Activated naive CD4-positive, alpha-beta T cell treated with anti-CD3 and anti-CD28 coated beads for 36 hours (primary cell): ENCODE measurements at places on chromosomes 2 and 18. TPM values are rescaled to one million over a fixed set of nuclear protein-coding genes. Genes with fewer than 3 reads are reported as not detected.

DNA sequence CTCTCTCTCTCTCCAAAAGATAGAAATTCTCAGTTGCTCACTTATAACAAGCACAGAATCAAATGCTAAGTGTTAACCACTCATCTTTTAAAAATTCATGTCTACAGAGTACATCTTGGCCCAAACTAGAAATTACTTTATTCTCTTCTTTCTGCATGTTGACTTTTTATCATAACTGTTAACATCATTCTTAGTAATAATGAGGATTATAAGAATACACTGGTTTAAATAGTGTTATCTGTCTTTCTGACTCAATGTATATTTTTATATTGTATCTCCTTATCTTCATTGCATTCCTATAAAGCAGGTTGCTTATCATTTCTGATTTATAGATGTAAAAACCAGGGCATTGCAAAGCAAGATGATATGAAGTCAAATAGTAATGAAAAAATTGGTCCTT lies 17.8 kb upstream of the KLF7 start:
- H3K27ac ChIP-seq = no peak overlapping the region
- DNase-seq = no peak
- H3K27me3 ChIP-seq = no peaks in the 10 kb centered on the region
- no peak overlapping the region for H3K4me3 ChIP-seq
- H3K36me3 ChIP-seq = peaks cover 1% of the 10 kb centered on the region

GRCh38 chr18:8816816-8817215 lies 111.5 kb downstream of the MTCL1 start:
- H3K27ac ChIP-seq = no peak overlapping the region
- H3K4me1 ChIP-seq = no peaks in the 10 kb centered on the region
- no peak for DNase-seq
- H3K27me3 ChIP-seq = no peaks in the 10 kb centered on the region

GRCh38 chr2:162123806-162124758 lies 28.0 kb downstream of the GCG start:
- DNase-seq = no peak
- H3K27ac ChIP-seq = no peak overlapping the region
- H3K27me3 ChIP-seq = no peaks in the 10 kb centered on the region
- no peaks in the 10 kb centered on the region for H3K36me3 ChIP-seq
- peaks cover 3% of the 10 kb centered on the region for H3K4me1 ChIP-seq

- H3K27ac ChIP-seq = no peak overlapping the region
- H3K27me3 ChIP-seq = peaks cover 1% of the 10 kb centered on the region
- no peaks in the 10 kb centered on the region for H3K4me1 ChIP-seq
- no peak for DNase-seq
These were observed 227.8 kb upstream of the RBMS1 start for GRCh38 chr2:160721089-160722040.

DNA sequence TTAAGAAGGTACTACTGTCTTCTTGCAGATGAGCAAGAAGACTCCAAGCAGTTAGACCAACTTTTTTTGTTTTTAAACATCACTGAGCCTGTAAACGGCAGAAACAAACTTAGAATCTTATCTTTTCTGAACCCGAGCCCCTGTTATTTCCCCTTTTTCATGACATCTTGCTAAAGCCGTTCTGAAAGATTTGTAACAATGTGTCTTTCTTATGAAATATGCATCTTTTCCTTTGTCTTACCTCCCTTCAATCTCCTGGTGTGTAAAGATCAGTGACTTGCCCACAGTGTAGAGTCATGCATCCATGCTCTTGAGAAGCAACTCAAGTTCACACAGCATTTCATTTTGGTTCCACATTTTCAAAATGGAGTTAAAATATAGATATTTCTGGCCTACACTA lies 288.8 kb upstream of the CELF4 start:
- no peaks in the 10 kb centered on the region for H3K4me1 ChIP-seq
- no peak overlapping the region for H3K27ac ChIP-seq
- no peak for DNase-seq
- no peaks in the 10 kb centered on the region for H3K27me3 ChIP-seq

- H3K36me3 ChIP-seq = peaks cover 59% of the 10 kb centered on the region
- no peaks in the 10 kb centered on the region for H3K27me3 ChIP-seq
- DNase-seq = no peak
- no peak overlapping the region for H3K27ac ChIP-seq
- peaks cover 15% of the 10 kb centered on the region for H3K4me1 ChIP-seq
These were observed 4.3 kb downstream of the DBI start for GRCh38 chr2:119371111-119371510.

- no peaks in the 10 kb centered on the region for H3K27me3 ChIP-seq
- no peaks in the 10 kb centered on the region for H3K36me3 ChIP-seq
- H3K27ac ChIP-seq = no peak overlapping the region
- peak; percentile 56 for DNase-seq
- peaks cover 11% of the 10 kb centered on the region for H3K4me1 ChIP-seq
These were observed 37.7 kb downstream of the TGFA start for GRCh38 chr2:70515938-70516337.

DNA sequence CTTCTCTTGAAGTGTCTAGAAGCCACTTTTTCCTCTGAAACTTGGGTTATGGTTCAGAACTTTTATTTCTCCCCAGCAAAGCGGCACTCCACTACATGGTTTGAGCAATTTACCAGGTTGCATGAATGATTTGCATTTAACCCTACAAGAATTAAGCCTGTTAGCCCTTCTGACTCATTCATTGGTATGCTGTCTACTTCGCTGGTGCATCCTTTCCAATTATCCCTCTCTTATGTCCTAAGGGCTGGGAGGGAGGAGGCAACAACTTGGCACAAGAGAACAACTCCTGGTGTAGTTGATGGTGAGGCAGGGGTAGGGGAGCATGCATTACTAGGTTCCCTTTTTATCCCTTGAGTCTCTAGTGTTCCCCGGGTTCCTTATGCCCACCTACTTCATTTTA lies 293.4 kb upstream of the MEX3C start:
- H3K27ac ChIP-seq = no peak overlapping the region
- no peaks in the 10 kb centered on the region for H3K36me3 ChIP-seq
- peaks cover 3% of the 10 kb centered on the region for H3K27me3 ChIP-seq
- DNase-seq = no peak
- H3K4me3 ChIP-seq = no peak overlapping the region

- no peaks in the 10 kb centered on the region for H3K4me1 ChIP-seq
- no peaks in the 10 kb centered on the region for H3K27me3 ChIP-seq
- H3K36me3 ChIP-seq = no peaks in the 10 kb centered on the region
- no peak overlapping the region for H3K27ac ChIP-seq
These were observed 289.2 kb upstream of the CCDC68 start for GRCh38 chr18:55248495-55248894.

- H3K4me1 ChIP-seq = no peaks in the 10 kb centered on the region
- peaks cover 10% of the 10 kb centered on the region for H3K27me3 ChIP-seq
- no peak for DNase-seq
- H3K4me3 ChIP-seq = no peak overlapping the region
- no peak overlapping the region for H3K27ac ChIP-seq
These were observed 19.3 kb upstream of the RBBP8 start for GRCh38 chr18:22913861-22914260.

- no peaks in the 10 kb centered on the region for H3K27me3 ChIP-seq
- peaks cover 19% of the 10 kb centered on the region for H3K36me3 ChIP-seq
- peak overlapping the region; percentile 68 for H3K4me3 ChIP-seq
These were observed 46.9 kb downstream of the DNMT3A start for GRCh38 chr2:25294573-25295462.

GRCh38 chr18:27848336-27848735 lies 328.6 kb downstream of the CDH2 start:
- H3K4me1 ChIP-seq = no peaks in the 10 kb centered on the region
- H3K4me3 ChIP-seq = no peak overlapping the region
- DNase-seq = no peak
- no peaks in the 10 kb centered on the region for H3K27me3 ChIP-seq
- H3K36me3 ChIP-seq = no peaks in the 10 kb centered on the region

- H3K4me1 ChIP-seq = no peaks in the 10 kb centered on the region
- H3K36me3 ChIP-seq = no peaks in the 10 kb centered on the region
- H3K27ac ChIP-seq = no peak overlapping the region
- no peaks in the 10 kb centered on the region for H3K27me3 ChIP-seq
- no peak overlapping the region for H3K4me3 ChIP-seq
These were observed 358.9 kb downstream of the ARL6IP6 start for GRCh38 chr2:153077311-153077710.

DNA sequence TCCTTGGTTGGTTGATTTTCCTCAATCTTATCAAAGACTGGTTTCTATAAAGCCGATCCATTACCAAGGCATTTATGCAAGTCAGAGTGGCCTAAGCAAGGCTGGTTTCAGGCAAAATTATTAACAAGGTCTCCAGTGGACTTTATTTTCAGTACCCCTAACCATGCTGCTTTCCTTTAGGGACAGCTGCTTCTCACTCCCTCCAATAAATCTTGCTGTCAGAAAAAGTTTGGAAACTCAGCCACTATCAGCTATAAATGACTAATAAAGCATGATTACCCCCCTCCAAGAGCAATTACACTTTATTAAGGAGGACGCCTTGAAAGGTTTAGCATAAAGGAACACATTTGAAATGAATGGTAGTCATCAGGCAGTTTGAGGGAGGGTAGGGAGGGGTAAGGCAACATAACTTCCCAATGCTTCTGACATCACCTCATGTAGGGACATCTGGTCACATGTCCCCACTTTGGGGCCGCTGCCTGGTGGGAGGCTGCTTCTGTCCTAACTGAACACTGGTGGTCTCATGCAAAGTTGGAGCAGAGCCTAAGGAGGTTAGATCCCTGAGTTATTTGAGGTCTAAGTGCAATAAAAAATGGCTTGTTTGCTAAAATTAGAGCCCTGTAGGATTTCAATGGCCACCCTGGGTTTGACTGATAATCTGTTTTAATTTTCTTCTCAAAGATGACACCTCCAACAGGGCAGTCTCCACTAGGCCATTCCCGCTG lies 58.0 kb upstream of the TMEM178A start:
- no peak for DNase-seq
- no peak overlapping the region for H3K4me3 ChIP-seq
- no peaks in the 10 kb centered on the region for H3K4me1 ChIP-seq
- H3K27ac ChIP-seq = no peak overlapping the region
- no peaks in the 10 kb centered on the region for H3K36me3 ChIP-seq

GRCh38 chr2:42008241-42008921 lies 39.4 kb upstream of the PKDCC start:
- peaks cover 10% of the 10 kb centered on the region for H3K4me1 ChIP-seq
- no peak overlapping the region for H3K4me3 ChIP-seq
- no peak overlapping the region for H3K27ac ChIP-seq
- no peaks in the 10 kb centered on the region for H3K36me3 ChIP-seq

DNA sequence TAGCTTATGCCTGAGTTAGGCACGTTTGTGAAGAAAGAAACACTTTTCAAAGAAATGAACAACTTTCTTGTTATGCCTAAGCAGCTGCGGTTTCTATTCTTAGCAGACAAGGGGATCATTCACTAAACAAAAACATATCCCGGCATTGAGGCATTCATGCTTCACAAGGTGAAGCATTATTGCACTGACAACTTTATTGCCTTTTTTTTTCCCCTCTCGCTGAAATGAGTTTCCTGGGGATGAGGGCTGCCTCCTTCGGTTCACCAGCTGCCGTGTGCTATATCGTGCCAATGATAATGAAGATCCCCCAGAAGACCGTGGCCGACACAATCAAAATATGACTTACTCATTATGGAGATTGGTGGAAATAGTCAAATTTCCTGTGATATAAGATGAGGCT lies 288.2 kb upstream of the ST6GAL2 start:
- H3K4me1 ChIP-seq = no peaks in the 10 kb centered on the region
- H3K27ac ChIP-seq = no peak overlapping the region
- H3K36me3 ChIP-seq = no peaks in the 10 kb centered on the region
- H3K4me3 ChIP-seq = no peak overlapping the region
- no peaks in the 10 kb centered on the region for H3K27me3 ChIP-seq
- DNase-seq = no peak

- H3K4me1 ChIP-seq = peaks cover 4% of the 10 kb centered on the region
- H3K4me3 ChIP-seq = no peak overlapping the region
- H3K27me3 ChIP-seq = no peaks in the 10 kb centered on the region
- DNase-seq = peak; percentile 85
- H3K27ac ChIP-seq = no peak overlapping the region
These were observed 31.4 kb upstream of the YPEL5 start for GRCh38 chr2:30115141-30115980.

GRCh38 chr2:10368491-10369231 lies 66.0 kb downstream of the HPCAL1 start:
- no peak for DNase-seq
- no peaks in the 10 kb centered on the region for H3K27me3 ChIP-seq
- H3K4me3 ChIP-seq = no peak overlapping the region
- no peak overlapping the region for H3K27ac ChIP-seq
- peaks cover 49% of the 10 kb centered on the region for H3K4me1 ChIP-seq
- H3K36me3 ChIP-seq = no peaks in the 10 kb centered on the region

DNA sequence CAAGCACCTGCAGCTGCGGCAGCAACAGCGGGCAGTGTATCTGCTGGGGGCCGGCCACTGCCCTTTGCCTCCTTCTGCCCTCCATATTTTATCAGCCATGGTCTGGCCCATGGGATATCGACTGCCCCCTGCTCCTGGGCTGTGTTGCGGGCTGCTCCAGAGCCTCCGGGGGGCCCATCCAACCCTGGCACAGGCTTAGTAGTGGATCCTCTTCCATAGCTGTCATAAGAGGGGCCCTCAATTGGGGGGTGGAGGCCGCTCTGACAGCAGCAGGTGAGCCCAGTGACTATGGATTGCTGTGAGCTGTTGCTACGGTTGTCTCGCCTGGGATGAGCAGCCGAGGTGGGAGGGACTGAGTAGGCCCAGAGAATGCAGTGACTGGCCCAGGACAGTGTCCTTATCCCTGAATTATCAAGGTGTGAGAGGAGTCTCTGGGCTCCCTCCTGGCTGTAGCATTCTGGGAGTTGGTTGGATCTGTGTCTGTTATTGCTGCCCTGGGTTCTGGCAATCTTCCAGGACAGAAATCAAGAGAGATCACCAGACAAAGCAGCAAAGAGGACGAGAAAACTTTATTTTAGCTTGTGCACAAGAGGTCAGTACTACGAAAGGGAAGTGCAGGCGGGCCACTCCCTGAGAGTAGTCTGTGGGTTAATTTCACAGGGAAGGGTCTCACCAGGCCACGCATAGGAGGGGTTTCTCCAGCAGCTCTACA lies 145.1 kb downstream of the ASB1 start:
- no peaks in the 10 kb centered on the region for H3K4me1 ChIP-seq
- no peak overlapping the region for H3K27ac ChIP-seq
- no peak for DNase-seq
- H3K27me3 ChIP-seq = peaks cover 3% of the 10 kb centered on the region
- H3K36me3 ChIP-seq = no peaks in the 10 kb centered on the region

DNA sequence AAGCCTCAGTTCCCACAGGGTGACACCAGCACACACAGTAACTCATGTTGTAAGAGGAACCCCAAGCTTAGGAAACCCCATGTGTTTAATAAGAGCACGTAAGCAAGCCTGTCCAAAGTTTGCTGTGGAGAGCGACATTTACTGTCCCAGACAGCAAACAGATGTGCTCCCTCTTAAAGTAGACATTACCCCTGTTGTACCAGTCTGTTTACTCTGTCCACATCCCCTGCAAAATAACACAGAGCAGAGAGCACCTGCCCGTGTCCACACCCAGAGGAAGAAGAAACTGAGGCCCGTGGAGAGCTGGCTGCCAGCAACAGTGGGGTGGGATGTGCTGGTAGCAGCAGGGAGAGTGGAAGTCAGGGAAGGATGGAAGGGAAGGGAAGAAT lies 243.5 kb downstream of the GBX2 start:
- H3K27me3 ChIP-seq = peaks cover 7% of the 10 kb centered on the region
- no peak overlapping the region for H3K27ac ChIP-seq
- no peak for DNase-seq
- no peaks in the 10 kb centered on the region for H3K36me3 ChIP-seq
- no peaks in the 10 kb centered on the region for H3K4me1 ChIP-seq

Gene MPP4
- total RNA-seq = not detected

Gene TEX261
- 17.8 TPM for total RNA-seq

Gene PMAIP1
- total RNA-seq = 132 TPM

Gene ACTG2
- not detected for total RNA-seq

Gene KYNU
- not detected for total RNA-seq

Gene SERPINB3
- total RNA-seq = not detected

Gene FZD7
- 0.43 TPM for total RNA-seq

Gene NMUR1
- total RNA-seq = not detected

Gene SLC30A3
- total RNA-seq = 0.67 TPM

Gene SP140
- 98.8 TPM for total RNA-seq

Gene SPP2
- not detected for total RNA-seq

Gene TXNDC2
- not detected for total RNA-seq

Gene SRD5A2
- not detected for total RNA-seq

Gene PRKAG3
- not detected for total RNA-seq

Gene AMMECR1L
- total RNA-seq = 13.1 TPM
